ENCODE measurements at places on chromosomes 12 and 14.

DNA sequence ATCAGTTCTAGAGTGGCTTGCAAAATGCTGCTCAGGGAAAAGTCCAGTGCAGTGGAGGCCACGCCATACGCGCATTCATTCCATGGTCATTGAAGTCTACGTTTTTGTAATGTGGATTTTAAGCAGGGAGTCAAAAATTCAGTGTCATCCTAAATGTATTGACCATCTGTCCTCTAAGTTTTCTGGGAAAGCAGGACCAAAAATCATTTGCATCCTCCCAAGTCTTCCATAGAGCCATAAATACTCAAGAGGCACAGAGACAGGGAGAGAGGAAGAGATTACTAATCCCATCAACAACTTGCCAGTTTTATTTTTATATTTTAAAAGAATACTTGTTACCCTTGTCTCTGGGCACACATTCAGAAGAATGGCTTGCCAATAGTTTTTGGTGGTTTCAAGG lies 36.9 kb downstream of the RHOJ start:
- no peak for DNase-seq

GRCh38 chr14:99809360-99809759 lies 16.1 kb downstream of the EML1 start:
- no peak for DNase-seq

GRCh38 chr12:63909746-63910145 lies 65.2 kb downstream of the SRGAP1 start:
- no peak for DNase-seq

DNA sequence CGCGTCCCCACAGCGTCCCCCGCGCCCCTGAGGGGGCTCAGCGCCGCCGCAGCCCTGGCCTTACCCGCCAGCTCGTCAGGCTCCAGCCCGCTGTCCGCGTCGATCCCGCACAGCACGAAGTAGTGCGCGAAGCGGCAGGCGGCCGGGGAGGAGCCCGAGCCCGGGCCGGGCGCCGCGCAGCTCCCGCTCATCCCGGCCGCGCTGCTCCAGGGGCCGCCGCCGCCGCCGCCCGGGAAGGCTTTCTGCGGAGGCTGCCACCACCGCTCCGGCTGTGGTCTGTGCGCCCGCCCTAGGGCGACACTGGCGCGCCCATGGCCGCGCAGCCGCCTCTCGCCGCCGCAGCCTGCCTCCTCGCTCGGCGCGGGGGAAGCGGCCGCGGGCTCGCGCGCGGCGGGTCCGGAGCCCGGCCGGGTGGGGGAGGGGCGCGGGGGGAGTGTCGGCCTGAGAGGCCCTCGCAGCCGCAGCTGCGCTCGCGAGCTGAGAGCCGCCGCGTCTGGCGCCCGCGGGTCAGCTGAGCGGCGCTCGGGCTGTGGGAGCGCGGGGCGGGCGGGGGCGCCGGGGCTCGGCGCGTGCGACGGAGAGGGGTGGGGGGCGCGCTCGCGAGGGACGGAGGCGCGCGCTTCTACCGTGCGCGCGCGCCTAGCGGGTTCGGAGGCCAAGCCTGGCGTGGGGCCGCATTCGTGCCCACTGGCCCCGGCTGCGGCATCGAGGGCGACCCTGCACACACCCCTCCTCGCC lies at the start of gene DENND5B:
Gene DENND5B, minus strand, starts transcription at position 495 of the 738 bp plus-strand sequence. Its CDS starts 304 bp downstream, at position 191.
- no peak for DNase-seq
